ENCODE measurements at places on chromosomes 5 and 9.

DNA sequence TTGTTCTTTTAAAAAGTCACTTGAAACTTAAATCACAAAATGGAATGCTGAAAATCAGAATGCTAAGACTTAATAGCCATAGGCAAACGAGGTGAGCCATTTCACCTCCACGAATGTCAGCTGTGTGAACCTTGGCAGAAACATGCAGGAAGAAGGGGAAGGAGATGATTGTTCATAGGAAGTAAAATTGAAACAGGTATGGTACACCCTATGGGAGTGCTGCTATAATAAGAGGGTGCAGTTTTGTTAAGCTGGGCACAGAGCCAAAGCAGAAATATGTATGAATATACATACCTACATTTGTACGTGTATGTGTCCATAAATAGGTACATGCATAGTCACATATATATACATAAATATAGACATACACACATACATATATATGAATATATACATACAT, 51.0 kb upstream of the SPINK5 start:
- no peak for ATAC-seq

DNA sequence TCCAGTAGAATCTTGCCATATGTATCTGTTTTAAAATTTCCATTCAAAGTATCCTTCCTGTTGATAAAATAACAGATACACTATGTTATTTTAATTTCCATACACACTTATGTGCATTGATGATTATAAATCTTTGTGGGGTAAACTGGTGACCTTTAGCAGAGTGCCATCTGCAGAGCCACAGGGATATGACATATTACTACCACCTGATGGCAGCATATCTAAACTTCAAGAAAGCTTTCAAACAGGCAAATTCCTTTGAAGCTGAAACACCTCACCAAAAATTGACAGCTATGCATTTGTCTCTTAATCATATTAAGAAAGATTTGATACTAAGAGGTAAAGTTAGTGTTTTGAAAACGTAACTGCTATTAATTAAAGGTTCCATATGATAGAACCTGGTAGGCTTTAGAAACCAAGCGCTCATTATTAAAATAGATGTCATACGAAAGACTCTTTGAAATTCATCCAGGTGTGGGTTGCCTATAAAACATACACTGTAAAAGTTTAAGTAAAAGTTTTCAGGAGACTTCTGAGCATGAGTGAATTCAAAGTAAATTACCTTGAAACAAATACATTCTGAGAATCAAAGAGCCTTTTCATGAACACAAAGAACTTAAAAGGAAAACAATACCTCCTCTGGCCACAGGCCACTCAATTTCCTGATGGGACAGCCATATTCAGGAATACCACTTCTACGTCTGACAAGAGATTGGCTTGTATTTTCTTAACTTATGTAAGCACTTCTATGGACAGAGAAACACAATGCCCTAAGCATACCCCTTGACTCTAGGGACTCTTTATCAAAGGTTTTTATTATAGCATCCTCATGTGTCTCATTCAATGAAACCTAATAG, 93.3 kb downstream of the KIAA0825 start:
- no peak for ATAC-seq

GRCh38 chr9:14907696-14908095, 2.5 kb downstream of the FREM1 start:
- no peak for ATAC-seq

DNA sequence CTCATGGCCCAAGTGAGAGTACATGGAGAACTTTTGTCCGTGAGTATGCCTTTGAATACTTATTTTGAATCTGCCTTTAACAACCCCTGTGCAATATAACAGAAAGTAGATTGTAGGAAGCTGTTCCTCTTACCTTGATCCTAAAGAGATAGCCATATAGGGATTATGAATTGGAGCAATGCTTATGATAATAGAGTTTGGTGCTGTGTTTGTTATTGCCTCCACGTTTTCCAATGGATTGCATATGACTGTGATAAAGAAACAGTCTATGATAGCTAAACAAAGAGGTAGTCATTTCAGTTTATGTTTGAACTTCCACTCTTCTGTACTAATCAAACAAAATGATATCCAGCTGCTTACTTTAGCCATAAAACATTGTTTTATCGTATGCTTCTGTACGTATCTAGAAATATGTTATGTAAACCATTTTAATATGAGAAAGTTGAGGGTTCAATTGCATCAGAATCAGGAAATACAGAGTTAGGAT, 199.6 kb upstream of the RGMB start:
- no peak for ATAC-seq

GRCh38 chr5:88657906-88658775, 224.8 kb downstream of the MEF2C start:
- no peak for ATAC-seq

GRCh38 chr9:3014178-3014577, 170.3 kb upstream of the PUM3 start:
- no peak for ATAC-seq

- no peak for ATAC-seq
Measured at GRCh38 chr5:38167562-38167996, 90.8 kb upstream of the EGFLAM start.

DNA sequence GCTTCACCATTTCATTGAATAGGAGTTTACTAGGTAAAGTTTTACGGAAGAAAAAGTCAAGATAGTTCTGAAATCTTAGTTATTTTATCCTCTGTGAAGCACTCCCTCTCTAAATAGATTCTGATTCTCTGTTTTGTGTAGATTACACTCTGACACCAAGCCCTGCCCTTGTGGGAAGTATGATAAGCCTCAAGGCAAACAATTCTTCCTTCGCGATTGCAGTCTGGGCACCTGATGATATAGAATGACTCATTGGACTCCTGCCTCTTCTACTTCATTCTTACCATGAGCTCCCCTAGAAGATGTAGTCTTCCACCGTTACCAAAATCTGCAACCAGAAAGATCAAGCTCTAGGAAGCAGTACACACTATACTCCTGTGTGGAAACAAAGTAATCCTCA, 626.9 kb upstream of the PTGER4 start:
- ATAC-seq = no peak

DNA sequence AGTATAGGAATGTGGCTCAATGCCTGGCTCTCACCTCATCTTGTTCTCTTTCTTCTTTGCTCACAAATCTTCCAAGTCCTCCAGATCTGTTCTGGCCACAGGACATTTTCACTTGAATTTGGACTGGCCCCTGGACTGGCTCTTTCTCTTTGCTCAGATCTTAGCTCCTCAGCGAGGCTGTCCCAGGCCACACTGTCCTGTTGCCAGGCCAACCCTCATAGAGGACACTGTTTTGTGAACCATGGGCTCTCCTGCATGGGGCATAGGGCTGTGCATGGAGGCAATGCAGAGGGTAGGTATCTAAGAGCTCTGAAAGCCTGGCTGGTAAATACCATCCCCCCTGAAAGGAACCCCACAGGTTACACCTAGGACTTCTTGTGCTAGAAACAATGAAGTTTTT, 13.5 kb upstream of the SLC28A3 start:
- no peak for ATAC-seq

GRCh38 chr5:21125238-21125983, 1137.4 kb upstream of the CDH18 start:
- ATAC-seq = no peak

DNA sequence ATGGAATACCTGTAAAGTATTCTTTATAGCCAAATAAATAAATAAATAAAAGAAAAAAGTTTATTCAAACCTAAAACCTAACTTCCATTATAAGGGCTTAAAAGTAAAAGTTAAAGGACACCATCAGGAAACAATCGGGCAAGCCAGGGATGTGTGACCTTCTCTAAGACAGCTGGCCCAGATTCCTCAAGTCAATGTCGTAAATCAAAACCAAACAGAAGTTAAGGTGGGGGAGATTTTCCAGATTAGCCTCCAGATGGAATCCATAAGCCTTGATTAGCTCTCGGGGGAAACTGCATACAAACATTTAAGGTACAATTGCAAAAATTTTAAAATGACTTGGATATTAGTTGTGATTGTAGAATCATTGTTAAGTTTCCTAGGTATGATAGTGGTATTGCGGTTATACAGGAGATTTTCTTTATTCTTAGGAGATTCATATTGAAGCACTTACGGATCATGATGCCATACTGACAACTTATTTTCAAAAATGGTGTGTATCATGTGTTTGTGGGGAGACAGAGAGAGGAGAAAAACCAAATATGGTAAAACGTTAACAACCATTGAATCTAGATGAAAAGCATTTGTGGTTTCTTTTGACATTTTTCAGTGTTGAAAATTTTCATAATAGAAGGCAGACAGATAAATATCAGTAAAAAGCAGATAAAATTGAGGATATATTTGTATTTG, 21.5 kb upstream of the MGAT1 start:
- ATAC-seq = no peak

GRCh38 chr5:100311806-100312205, 223.4 kb upstream of the FAM174A start:
- no peak for ATAC-seq

DNA sequence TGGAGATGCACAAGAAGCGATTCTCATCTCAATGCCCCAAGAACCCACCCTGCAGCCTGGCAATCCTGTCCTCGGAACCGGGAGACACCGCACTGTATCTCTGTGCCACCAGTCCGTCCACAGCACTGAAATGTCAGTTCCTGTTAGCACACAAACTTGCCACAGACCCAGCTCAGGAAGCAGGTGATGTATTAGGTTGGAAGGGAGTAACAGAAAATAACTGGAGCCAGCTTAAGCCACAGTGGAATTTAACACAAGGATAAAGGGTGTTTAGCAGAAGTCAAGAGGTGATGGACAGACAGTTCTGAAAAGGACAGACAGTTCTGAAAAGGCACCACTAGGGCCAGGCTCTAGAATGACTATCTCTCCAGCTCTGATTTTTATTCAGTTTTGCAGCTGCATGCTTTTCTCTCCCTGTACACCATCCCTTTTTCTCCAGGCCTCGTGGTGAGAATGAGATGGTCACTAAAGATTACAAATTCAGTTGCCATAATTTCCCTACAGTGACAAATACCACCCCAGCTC, 114.4 kb downstream of the ANKRD18B start:
- no peak for ATAC-seq

DNA sequence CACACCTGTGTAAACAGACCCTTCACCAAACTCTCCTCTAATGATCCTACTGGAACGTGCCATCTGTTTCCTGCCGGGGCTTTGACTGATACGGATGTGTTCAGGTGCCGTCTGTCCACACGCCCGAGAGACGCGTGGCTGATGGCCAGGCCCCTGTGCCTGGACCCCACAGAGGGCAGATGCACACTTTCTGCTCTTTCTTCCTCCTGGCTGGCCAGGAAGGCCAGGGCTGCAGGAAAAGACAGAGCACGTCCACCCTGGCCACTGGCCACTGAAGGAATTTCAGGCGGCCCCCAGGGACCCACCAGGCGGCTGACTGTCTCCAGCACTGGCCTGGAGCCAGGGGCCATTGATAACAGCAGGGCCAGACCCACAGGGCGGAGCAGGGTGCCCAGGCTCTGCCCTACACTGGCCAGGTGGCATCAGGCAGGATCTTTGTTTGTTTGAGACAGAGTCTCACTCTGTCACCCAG, 3.6 kb upstream of the ENG start:
- ATAC-seq = peak; percentile 17

- no peak for ATAC-seq
Measured at GRCh38 chr5:35145691-35146317, 84.5 kb downstream of the PRLR start.

GRCh38 chr5:177445052-177445916, 1.3 kb upstream of the PRR7 start:
- no peak for ATAC-seq

- ATAC-seq = no peak
Measured at GRCh38 chr9:114526807-114527206, 21.5 kb upstream of the WHRN start.

DNA sequence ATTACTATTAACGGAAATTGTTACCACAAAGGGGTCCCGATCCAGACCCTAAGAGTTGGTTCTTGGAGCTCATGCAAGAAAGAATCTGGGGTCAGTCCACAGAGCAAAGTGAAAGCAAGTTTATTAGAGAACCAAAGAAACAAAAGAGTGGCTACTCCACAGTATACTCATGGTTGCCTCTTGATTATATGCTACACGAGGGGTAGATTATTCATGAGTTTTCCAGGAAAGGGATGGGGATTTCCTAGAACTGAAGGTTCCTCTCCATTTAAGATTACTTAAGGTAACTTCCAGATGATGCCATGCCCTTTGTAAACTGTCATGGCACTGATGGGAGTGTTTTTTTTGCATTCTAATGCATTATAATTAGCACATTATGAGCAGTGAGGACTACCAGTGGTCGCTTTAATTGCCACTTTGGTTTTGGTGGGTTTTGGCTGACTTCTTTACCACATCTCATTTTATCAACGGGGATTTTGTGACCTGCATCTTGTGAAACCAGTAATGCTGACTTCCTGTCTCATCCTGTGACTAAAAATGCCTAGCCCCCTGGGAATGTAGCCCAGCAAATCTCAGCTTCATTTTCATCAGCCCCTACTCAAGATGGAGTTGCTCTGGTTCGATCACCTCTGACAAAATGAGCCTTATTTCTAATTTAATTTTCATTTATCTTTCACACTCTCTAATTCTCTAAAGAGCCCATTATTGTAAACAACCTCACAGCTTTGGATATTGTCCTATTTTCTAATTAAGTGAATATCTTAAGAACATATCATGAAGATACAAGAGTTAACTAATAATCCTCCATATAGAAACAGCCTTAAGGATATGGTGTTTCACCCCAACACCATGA, 336.3 kb downstream of the RASEF start:
- no peak for ATAC-seq

GRCh38 chr9:127788337-127789011, 2.6 kb downstream of the CDK9 start:
- ATAC-seq = no peak

- ATAC-seq = no peak
Measured at GRCh38 chr9:98641695-98642094, 67.0 kb downstream of the GABBR2 start.

GRCh38 chr5:142175039-142175438, 66.5 kb downstream of the NDFIP1 start:
- no peak for ATAC-seq

DNA sequence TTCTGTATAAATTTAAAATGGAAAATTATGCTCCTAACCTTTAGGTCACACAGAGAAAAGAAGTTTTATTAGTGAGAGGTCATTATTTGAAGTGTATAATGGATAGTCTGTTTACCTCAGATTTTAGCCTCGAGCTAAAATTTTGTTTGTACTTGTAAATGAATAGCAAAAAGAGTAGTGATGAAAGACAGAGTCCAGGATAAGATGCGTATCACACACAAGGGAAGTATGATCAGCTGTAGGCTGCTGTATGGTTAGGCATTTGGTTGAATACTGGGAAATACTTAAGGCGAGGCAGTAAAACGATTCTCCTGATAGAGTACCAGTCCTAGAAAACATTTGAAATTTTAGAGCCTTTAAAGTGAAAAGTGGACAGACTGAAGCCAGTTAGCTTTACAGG, 92.7 kb downstream of the FBXL7 start:
- ATAC-seq = no peak

DNA sequence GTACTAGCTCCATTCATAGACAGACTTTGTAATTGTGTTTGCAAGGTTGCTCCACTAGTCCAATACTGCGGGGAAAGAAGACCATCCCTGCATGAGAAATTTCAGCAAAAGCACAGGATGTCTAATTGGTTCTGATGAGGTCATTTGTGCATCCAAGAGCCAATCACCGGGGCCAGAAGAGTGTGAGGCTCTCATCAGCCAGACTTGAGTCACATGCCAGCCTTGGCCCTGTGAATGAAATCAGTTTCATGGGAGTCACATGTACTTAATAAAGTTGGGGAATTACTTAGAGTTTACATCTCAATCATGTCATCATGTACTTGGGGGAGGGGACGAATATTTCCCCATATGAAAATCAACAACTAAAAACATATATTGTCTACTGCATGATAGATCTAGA, 1236.0 kb downstream of the MAT2B start:
- ATAC-seq = no peak

- peak; percentile 58 for ATAC-seq
Measured at GRCh38 chr9:5493679-5494511, 16.4 kb upstream of the PDCD1LG2 start.

All from gastroesophageal sphincter (tissue), 4 donors.